ENCODE measurements at places on chromosomes 4 and X.

- DNase-seq, result no peak
These were observed 24.9 kb upstream of the SEC24B start for GRCh38 chr4:109408711-109409110.

- DNase-seq, result no peak
These were observed 117.7 kb upstream of the PRPS2 start for GRCh38 chrX:12673487-12673886.

DNA sequence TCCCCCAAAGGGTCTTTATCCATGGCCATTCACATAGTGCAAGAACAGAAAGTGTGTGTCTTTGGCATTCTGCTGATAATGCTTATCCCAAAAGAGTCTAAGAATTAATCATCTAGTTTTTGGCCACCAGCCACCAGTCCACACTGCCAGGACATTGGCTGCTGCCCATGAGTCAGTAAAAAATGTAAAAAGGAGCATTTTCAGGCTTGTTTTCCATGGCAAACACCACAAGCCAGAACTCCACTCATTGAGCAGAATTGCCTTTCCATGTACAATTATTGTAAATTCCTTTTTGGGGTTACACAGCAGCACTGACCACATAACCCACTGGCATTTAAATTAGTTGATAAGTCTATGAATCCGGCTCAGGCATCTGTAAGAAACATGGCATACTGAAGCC is 89.2 kb upstream of the PRDX4 start:
- no peak for DNase-seq

- DNase-seq, result no peak
These were observed 330.3 kb upstream of the FAM241A start for GRCh38 chr4:111814961-111815360.

GRCh38 chr4:162265802-162266201 is 102.0 kb upstream of the FSTL5 start:
- DNase-seq, result no peak

DNA sequence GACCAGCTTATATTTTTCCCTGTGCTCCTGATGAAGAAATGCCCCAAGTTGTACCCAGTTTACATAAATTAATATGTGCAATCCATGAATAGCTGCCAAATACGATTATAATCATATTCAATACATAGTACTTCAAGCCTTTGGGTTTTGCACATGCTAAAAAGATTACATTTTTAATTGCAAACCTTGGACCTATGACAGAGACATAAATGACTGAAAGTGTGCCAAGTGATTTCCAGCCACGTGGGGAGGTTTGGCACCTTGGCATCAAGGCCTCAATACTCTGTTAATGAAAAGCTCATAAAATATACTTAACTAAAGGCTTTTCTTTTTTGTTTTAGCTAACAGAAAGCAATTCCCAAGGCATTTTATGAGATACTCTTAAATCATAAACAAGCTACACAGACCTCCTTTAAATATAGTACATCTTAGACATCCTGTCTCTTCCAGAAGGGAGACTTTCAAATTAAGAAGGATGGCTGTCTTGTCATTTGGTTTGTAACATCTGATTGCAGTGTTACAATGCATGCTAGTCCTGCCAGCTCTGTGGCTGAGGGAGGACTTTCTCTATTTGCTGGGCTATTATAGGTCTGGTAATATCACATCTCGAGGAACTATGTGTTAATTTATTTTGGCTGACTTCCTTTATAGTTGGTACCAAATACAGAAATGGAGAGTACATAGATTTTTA is 404.1 kb downstream of the AFF2 start:
- DNase-seq, result no peak

- no peak for DNase-seq
These were observed 254.7 kb upstream of the AR start for GRCh38 chrX:67289055-67289499.

DNA sequence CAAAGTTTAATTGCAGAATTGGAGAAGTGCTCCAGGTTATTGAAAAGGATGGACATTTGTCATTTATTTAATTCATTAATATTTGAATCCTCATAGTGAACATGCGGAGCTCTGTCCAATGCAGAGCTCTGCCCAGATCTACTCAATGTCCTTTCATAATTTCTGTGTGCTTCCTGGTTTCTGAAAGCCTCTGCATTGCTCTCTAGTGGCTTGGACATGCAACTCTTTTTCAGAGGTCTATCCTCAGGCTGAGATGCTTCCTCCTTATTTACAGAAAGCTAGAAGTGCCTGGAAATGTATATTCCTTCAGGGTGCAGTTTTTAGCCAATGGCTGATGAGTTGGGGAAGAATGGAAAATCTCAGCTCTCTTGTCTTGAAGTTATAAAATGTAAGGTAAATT is 786.1 kb upstream of the AADAT start:
- DNase-seq, result no peak

DNA sequence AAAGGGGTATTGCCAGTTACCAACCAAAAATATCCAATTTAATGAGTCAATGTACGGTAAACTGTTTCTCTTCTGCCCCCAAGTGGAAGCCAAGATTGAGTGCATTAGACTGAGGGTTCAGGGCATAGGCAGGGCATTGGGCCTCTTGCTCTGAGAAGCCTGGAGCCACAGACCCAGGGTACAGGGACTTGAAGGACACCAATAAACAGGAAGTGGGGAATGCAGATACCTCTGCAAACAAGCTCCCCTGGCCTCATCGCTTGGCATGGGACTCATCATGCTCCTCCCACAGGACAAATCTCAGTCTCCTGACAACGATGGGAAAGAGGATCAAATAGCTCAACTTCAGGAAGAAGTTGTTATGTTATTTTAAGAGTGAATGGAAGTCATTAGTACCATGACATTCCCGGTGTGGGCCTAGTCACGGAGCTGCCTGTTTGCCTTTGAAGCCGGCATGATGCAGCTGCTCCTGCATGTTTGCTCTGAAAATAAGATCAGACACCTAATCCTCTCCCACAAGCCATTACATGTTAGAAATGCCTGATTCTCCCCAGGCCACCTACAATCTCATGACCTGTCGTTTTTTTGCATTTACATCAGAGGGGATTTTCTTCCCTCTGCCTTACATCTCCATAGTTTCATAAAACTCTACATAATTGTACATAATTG is 224.2 kb downstream of the RCHY1 start:
- no peak for DNase-seq

- DNase-seq, result no peak
These were observed 100.8 kb upstream of the EOLA2 start for GRCh38 chrX:150038986-150039599.

GRCh38 chr4:11155208-11155867 is 273.4 kb downstream of the HS3ST1 start:
- DNase-seq, result no peak

GRCh38 chrX:22035236-22035635 is 3.1 kb downstream of the PHEX start:
- DNase-seq, result no peak

GRCh38 chr4:4521731-4522130 is 20.1 kb downstream of the STX18 start:
- DNase-seq, result no peak

GRCh38 chrX:127138218-127138617 is 318.7 kb downstream of the PRR32 start:
- DNase-seq, result no peak

GRCh38 chrX:20066968-20067708 is 49.6 kb downstream of the MAP7D2 start:
- no peak for DNase-seq

Measured in activated CD8-positive, alpha-beta memory T cell treated with anti-CD3 and anti-CD28 coated beads for 1 hour (primary cell).